ENCODE measurements at places on chromosomes 3 and 15.

- DNase-seq = no peak
Observed at GRCh38 chr3:121834157-121834670, 646 bp downstream of the IQCB1 start.

DNA sequence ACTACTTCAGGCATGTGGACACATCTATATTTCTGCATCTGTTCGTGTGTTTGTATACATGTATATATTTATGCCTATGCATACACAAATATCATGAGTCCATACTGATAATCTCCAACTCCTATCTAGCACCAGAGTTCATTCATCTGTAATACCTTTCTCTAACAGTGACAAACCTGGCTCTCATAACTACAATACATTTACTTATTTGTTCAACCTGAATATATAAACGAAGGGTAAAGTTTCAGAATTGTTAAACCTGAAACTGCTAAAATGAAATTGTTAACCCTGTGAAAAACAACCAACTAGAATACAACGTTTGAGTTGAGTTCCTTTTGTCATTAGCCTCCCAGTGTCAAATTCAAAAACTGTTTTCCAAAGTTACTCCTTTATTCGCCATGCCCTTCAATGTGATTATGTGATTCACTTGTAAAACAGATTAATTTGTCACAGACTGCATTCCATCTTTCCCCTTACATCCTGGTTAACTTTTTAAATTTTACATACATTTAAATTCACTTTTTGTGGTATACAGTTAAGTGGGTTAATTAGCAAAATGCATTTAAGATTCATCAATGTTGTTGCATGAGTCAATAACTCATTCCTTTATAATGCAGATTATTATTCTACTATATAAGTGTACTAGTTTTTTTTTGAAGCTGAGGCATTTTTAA, 58.5 kb downstream of the PIK3R4 start:
- no peak for DNase-seq

DNA sequence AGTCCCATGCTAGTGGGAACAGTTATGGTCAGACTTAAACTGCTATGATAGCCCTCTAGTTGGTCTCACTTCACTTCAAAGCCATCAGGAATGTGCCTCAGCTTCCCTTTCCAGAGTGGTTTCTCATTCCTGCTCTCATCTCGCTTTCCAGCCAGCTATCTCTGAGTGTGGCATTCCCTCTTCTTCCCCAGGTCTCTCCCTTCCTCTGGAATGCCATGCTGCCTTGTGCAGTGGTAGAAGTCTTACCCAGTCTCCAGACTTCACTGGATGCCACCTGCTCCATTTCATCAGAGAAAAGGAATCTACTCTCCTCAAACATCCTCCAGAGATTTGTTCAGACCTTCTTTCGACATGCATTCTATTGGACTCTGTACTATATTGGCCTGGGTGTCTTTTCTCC, 83.0 kb downstream of the AGBL1 start:
- no peak for DNase-seq

GRCh38 chr3:7506606-7507180, 645.8 kb downstream of the GRM7 start:
- no peak for DNase-seq

Data from neuronal stem cell (in vitro differentiated cells).